ENCODE measurements at places on chromosomes 13 and 19. TPM values are rescaled to one million over a fixed set of nuclear protein-coding genes. Genes with fewer than 3 reads are reported as not detected.

MYO1F gene
- total RNA-seq, result 0.40 TPM

IZUMO2 gene
- not detected for total RNA-seq

FCGBP gene
- under 0.01 TPM for total RNA-seq

INAFM1 gene
- total RNA-seq, result 0.65 TPM

SUPT5H gene
- 26.6 TPM for total RNA-seq

ADAMTS10 gene
- 17.1 TPM for total RNA-seq

OXGR1 gene
- not detected for total RNA-seq

EPSTI1 gene
- 1.3 TPM for total RNA-seq

COL5A3 gene
- under 0.01 TPM for total RNA-seq

TNNI3 gene
- total RNA-seq, result not detected

APOC4 gene
- total RNA-seq, result not detected

CYP2S1 gene
- total RNA-seq, result 0.65 TPM

PTH2 gene
- not detected for total RNA-seq

All from lung microvascular endothelial cell (primary cell).